Hepatocyte (in vitro differentiated cells): ENCODE measurements at places on chromosomes 3 and 15. TPM values are rescaled to one million over a fixed set of nuclear protein-coding genes. Genes with fewer than 3 reads are reported as not detected.

SEC62 gene
- 45.4 and 48.7 TPM in 2 replicates for total RNA-seq

RHOV gene
- total RNA-seq, result 1.2 and 1.7 TPM in 2 replicates

DNA sequence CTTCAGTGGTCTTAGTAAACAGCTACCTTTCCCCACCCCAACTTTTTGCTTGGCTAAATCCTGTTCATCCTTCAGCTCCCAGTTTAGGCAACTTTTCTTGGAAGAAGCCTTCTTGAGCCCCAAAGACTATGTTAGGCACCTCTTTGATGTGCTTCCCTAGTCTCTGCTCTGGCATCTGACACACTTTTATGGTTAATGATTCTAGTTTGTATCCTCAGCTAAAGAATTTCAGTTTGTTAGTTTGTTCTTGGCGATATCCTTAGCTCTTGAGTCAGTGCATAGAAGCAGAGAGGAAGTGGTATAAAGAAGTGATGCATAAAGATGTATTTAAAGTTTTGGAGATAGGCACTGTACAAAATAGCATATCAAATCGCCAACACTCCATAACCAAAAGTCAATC, 168.4 kb downstream of the WDR72 start:
- no peak overlapping the region for H3K27ac ChIP-seq
- H3K36me3 ChIP-seq, result no peaks in the 10 kb centered on the region
- DNase-seq, result no peak
- H3K4me1 ChIP-seq, result no peaks in the 10 kb centered on the region
- no peaks in the 10 kb centered on the region for H3K27me3 ChIP-seq
- no peak overlapping the region for H3K4me3 ChIP-seq

GRCh38 chr3:187188931-187189330, 8.4 kb upstream of the RTP1 start:
- H3K36me3 ChIP-seq, result no peaks in the 10 kb centered on the region
- H3K27ac ChIP-seq, result no peak overlapping the region
- H3K27me3 ChIP-seq, result no peaks in the 10 kb centered on the region
- DNase-seq, result no peak
- H3K4me3 ChIP-seq, result no peak overlapping the region

GRCh38 chr3:150168698-150169097, 198.0 kb upstream of the PFN2 start:
- no peaks in the 10 kb centered on the region for H3K36me3 ChIP-seq
- no peaks in the 10 kb centered on the region for H3K27me3 ChIP-seq
- DNase-seq, result no peak
- no peak overlapping the region for H3K27ac ChIP-seq
